Stimulated activated CD8-positive, alpha-beta memory T cell treated with anti-CD3 and anti-CD28 coated beads, Interleukin-15, amount 100 ng/mL, for 24 hours (primary cell): ENCODE measurements at places on chromosomes 16 and 17.

GRCh38 chr17:34979650-34980352 is 511 bp upstream of the LIG3 start:
- DNase-seq, result no peak

DNA sequence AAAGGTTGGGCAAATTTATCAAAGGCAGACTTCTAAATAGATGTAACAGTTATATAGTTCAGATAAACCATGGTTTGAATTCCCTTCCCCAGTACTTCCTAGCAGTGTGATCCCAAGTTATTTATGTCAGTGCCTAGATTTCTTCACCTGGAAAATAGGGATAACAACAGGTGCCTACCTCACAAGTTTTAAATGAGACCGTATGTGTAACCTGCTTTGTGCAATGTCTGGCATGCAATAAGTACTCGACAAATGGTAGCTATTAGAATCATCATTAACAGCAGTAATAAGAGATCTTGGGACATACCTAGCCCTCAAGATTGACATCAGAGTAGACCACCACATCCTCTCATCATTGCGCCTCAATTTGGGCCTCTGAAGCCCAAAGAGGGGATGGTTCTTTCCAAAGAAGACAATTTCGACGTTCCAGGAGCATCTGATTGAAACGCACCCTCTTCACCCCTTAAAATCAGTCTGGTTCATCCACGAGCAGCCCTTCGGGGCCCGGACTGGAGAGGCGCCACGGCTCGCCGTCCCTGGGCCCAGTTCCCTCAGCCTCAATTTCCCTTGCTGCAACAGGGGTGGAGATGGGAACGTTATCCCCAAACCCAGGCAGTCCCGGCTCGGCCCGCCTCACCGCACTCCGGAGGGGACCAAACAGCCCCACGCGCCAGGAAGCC is 541 bp downstream of the ACACA start:
- no peak for DNase-seq

DNA sequence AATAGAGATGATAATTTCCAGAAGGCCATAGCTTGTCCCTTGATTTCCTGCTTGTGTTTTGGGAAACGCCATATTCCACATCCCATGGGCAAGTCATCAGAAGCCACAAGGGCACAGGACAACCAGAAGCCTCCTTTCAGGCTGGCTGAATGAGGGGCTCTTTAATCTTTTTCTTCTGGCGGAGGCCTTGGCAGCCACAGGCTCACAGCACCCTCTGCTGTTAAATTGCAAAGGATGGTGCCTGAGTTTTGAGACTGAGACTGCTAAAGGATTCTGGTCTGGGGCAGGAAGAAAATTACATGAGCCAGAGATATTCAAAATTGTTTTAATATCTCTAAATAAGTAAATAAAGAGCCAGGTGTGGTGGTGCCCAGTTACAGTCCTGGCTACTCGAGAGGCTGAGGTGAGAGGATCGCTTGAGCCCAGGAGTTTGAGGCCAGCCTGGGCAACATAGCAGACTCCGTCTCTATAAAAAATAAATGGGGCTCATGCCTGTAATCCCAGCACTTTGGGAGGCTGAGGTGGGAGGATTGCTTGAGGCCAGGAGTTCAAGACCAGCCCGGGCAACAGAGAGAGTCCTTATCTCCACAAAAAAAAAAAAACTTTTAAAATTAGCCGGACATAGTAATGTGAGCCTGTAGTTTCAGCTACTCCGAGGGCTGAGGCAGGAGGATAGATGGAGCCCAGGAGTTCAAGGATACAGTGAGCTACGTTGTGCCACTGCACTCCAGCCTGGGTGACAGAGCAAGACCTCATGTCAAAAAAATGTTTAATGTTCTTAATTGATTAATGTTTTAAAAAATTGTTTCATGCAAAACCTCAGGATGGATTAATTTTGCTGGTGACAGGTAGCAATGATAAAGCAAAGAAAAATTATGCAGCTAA is 26.3 kb downstream of the AARSD1 start:
- no peak for DNase-seq

- DNase-seq, result no peak
Measured at GRCh38 chr16:82728901-82729300, 102.1 kb downstream of the CDH13 start.

GRCh38 chr16:16997349-16997748 is 473.4 kb downstream of the XYLT1 start:
- no peak for DNase-seq

GRCh38 chr16:88907768-88908167 is 41.3 kb upstream of the PABPN1L start:
- no peak for DNase-seq
